ENCODE measurements at places on chromosomes 7 and 10.

- DNase-seq = no peak
These were observed 4.0 kb downstream of the HOXA5 start for GRCh38 chr7:27139334-27140125.

DNA sequence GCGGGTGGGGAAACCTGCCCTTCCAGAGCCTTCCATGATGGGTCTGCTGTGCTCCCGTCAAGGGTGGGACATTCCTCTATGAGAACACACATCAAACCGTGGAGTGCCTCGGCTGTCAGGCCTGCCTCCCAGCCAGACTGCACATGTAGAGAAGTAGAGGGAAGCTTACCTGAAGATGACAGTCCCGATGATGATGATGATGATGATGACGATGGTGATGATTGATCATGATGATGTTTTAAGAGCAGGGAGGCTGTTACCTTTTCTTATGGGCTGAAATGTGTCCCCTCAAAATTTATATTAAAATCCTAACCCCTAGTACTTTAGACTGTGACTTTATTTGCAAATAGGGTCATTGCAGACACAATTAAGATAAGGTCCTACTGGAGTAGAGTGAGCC is 76.1 kb upstream of the ANLN start:
- DNase-seq = no peak

GRCh38 chr7:78194611-78195010 is 396.0 kb downstream of the PHTF2 start:
- DNase-seq = no peak

GRCh38 chr10:8052341-8052955 is 2.0 kb upstream of the GATA3 start:
- DNase-seq = peak; percentile 50

DNA sequence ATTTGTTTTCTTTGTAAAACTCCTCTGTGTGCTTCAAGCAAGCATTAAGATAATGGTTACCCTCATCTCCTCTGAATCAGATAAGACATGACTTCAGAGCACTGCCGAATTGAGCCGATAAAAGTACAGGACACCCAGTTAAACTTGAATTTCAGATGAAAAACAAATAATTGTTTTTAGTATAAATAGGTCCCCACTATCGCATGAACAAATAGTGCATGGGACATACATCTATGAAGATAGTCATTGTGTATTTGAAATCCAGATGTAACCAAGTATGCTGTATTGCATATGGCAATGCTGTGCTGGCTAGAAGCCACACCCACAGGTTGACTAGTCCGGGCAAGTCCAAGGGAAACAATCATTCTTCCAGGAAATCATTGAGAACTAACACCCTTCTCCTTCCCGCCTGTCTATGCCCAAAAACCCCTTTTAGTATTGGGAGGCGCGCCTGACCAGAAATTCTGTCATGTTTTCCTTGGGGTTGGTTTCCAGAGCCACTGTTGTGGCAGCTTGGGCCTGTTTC is 12.6 kb upstream of the FGFR2 start:
- no peak for DNase-seq

DNA sequence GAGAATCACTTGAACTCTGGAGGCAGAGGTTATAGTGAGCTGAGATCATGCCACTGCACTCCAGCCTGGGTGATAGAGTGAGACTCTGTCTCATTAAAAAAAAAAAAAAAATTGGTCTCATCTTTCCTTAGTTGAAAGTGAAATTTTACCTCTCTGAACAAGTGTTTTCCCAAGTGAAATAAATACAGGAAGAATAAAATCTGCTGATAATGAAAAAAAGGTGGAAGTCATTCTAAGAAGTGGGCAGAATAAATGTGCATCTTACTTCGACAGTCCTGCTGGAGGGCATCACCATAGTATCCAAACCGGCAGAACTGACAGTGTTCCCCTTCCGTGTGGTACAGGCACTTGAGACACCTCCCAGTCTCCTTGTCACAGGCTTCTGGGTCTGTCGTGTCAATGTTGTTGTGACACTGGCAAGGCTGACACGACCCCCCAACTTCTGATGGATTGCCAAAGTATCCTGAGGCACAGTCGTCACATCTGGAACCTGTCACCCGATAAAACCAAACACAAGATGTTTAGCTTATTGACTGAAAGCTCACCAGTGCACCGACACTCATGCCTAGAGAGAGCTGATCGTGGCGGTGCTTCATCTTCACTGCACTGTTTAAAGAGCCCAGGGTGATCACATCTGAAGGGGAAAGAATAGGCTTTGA is 49.6 kb downstream of the LAMB1 start:
- DNase-seq = no peak

GRCh38 chr10:121536310-121536913 is 61.8 kb downstream of the FGFR2 start:
- DNase-seq = no peak

All from T-helper 2 cell (primary cell).